HL-60 (cell line): ENCODE measurements at places on chromosomes 7 and 10.

GRCh38 chr10:54843085-54843646 is 42.1 kb upstream of the PCDH15 start:
- no peak for DNase-seq

DNA sequence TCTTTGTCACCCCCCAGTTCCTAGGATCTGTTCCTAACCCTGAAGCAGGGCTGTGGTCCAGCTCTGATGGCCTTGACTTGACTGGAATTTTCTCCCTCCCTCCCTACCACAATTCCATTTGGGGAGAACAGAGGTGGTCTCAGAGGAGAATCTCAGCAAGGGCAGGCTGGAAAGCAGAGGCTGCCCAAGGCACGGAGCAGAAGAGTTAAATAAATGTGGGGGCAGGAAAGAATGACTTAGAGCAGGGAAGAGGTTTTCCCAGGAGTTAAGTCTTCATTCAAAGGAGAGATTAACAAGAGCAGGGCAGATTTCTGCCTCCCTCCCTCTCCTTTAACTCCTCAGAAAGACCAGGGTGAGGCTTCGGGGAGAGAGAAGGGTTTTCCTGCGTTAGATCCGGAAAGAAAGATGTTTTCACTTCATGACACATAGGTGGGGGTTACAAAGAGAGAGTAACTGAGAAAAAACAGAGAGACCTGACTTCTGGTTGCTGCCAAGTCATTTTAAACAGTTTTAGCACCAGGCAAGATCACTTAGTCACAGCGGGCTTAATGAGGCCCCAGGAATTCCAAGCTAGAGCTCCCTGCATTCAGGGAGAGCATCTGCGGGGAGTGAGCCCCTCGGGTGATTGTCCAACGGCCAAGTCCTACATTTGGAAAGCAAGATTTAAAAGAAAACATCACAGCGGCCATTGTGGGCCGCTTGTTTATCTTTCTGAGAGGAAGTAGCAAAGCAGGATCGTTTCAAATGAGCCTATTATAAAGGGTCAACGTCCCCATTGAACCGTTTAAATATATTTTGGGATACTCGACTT is 78.7 kb downstream of the ARHGAP22 start:
- no peak for DNase-seq

GRCh38 chr10:24969841-24970281 is 17.5 kb upstream of the PRTFDC1 start:
- DNase-seq: no peak

- no peak for DNase-seq
Measured at GRCh38 chr7:25314731-25315267, 86.5 kb upstream of the NPVF start.

- no peak for DNase-seq
Measured at GRCh38 chr10:94036766-94037033, 43.0 kb downstream of the PLCE1 start.

DNA sequence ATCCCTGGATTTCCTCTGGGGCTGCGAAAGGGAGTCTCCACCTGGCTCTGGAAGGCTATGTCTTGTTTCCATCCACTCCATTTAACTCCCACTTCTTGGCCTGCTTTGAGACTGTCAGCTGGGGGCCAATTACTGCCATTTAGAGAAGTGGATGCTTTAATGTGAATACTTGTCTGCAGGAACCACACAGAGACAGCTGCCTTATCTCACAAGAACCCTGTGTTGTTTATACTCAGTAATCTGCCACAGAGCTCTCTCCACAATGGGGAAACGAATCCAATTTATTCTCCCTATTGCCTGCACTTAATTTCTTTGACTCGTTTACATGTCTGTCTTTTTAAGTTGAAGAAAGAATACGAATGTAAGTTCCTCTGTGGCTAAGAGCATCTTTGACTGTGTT is 787.0 kb upstream of the C7orf33 start:
- DNase-seq: no peak

DNA sequence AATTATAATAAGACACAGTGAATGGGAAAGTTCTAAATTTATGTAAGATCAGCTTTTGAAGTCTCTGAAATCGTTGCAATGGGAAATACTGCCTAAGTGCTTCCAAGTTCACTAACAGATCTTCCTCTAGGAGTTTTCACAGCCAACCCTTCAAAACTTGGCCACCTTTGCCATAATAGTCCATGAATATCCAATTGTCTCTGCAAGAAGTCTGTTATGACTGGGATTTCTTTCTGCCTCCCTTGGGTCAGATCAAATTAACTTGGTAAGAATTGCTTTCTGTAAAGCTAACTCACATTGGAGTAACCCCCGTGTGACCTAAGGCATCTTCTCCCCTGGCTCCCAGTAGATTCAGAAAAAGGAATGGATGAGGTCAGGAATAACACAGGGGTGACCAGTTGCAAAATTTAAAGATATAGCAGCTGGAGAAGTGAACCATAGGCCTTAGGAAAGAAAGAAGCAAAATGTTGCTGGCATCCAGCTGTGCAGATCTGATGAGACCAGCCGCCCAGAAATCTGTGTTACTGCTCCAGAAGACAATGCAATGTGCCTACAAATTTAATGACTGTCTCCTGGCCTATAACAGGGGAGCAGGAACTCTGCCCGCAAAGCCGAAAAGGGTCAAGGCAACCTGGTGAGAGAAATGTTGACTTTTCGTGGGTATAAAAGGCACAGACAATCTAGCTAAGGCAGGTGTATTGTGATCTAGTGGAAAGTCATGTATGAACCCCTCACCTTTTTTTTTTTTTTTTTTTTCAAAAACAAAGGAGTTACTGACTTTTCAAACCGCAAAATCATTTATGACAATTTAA is 7.5 kb upstream of the OPTN start:
- no peak for DNase-seq

DNA sequence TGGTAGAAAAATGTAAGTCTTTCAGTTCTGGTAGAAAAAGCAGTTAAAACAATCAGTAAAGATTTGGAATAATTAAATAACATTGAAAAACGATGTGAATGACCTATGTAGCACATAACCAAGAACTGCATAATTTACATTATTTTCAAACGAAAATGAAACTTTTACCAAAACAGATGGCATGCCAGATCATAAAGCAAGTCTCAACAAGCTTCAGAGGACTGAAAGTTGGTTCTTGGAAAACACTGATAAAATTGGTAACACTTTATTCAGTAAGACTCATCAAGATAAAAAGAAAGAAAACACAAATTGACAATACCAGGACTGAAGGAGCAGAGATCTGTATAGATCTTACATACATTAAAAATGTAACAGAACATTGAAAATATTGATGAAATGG is 92.8 kb downstream of the VIPR2 start:
- no peak for DNase-seq

- DNase-seq: no peak
Measured at GRCh38 chr10:78375854-78376785, 342.5 kb downstream of the RPS24 start.

DNA sequence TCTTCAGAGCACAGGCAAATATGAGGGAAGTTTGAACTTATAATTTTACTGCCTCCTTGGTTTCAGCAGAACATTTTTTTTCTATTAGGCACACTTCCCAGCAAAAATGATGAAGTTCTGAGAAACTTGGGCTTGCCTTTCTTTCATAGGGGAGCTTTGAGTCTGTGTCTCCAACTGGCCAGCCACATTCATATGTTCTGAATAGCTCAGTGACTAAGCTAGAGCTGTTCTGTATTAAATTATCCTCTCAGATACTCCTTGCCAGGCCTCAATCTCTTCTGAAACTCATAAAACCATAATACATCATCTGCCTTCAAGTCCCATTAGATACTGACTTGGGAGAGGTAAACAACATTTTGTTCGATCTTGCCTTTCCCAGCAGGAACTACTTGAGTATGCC is 476.5 kb downstream of the GPAM start:
- DNase-seq: no peak

- no peak for DNase-seq
Measured at GRCh38 chr7:29572558-29572957, 8.9 kb downstream of the PRR15 start.

DNA sequence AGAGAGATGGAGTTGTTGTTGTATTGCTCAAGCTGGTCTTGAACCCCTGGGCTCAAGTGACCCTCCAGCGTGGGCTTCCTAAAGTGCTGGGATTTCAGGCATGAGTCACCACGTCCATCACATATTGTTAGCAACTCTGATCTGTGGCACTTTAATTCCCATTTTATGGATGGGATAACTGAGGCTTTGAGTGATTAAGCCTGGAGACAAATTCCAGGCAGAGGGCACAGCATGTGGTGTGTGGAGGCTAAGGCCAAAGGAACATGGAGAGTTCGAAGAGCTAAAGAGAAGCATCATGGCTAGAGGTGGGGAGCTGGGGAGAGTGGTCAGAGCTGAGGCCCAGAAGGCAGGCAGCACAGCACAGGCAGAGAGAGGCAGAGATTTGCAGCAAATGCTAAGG is 458.4 kb downstream of the XPNPEP1 start:
- no peak for DNase-seq

DNA sequence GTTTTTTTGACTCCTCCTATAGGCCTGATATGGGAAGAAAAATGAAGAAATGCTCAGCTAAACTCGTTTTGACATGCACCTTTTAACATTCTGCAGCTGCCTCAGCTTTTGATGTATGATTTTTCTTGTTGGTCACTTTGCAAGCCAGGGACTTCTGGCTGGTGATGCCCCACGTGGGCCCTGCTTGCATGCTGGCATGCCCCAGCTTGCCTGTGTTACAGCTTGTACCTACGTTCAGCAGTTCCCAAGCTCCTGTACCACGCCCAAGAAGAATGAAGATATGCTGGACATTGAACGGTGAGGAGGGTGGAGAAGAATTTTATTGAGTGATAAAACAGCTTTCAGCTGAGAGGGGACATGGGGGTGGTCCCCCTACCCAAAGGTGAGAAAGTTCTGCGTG is 245.6 kb upstream of the FZD8 start:
- DNase-seq: no peak

GRCh38 chr7:43481902-43482678 is 100.8 kb upstream of the STK17A start:
- DNase-seq: no peak

GRCh38 chr10:33229949-33230267 is 104.6 kb downstream of the NRP1 start:
- DNase-seq: no peak

DNA sequence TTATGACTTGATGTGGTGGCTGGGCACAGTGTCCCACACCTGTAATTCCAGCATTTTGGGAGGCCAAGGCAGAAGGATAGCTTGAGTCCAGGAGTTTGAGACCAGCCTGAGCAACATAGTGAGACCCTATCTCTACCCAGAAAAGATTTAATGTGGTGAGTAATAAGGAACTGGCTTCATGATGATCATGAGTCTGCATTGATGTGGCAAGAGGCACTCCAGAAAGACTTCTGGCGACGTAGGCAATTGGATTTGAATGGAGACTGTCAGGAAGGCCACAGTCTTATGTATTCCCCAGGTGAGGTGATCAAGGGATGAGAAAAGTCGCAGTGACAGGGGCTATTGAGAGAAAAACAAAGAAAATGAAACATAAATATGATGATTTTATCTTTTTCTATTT is 138.0 kb downstream of the CACNB2 start:
- no peak for DNase-seq

DNA sequence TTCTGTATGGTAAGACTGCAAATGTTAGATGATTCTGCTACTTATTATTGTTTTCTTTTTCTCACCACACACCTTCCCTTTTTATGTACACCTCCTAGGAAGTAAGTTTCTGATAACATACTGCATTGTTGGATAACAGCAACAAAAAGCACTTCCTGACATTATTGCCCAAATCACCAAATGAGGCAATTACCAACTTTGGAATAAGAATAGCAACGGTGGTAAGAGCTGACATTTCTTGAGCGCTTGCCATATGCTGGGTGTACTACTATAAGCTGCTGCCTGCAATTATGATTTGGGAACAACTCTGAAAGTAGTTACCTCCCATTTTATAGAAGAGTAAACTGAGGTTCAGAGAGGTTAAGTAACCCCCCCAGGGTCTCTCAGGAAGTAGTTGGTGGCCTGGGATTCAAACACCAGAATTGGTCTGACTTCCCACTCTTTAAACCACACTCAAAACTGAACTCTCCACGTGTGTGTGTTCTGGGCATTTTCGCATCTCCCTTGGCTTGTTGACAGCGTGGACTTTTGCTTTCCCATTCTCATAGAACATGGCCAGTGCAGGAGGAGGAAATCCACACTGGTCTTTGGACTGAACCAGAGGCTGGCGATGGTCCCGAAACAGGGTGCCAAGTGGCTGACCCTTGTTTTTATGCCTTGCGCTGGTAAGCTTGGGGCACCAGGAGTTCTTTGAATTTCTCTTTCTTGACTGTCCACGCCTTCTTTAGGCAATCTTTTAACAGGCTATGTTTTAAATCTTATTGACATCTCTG is 71.4 kb downstream of the TCF7L2 start:
- no peak for DNase-seq

GRCh38 chr7:132767378-132767777 is 191.1 kb upstream of the PLXNA4 start:
- DNase-seq: no peak

DNA sequence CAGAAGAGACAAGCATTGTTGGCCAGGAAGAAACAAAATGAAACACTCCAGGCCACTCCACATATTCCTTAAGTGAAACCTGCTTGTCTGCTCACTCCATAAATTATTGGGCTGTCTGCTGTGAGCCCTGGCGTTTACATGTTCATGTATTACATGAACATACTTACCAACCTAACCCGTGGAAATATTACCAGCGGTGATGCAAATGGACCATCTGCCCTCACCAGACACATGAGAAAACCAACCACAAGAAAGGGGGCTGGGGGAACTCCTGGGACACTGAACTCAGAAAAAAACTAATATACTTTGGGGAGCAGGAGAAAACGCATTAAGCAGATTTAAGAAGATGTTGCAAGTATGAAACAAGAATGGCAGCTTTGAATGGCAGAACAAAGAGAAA is 731.2 kb upstream of the IGFBP3 start:
- DNase-seq: no peak

DNA sequence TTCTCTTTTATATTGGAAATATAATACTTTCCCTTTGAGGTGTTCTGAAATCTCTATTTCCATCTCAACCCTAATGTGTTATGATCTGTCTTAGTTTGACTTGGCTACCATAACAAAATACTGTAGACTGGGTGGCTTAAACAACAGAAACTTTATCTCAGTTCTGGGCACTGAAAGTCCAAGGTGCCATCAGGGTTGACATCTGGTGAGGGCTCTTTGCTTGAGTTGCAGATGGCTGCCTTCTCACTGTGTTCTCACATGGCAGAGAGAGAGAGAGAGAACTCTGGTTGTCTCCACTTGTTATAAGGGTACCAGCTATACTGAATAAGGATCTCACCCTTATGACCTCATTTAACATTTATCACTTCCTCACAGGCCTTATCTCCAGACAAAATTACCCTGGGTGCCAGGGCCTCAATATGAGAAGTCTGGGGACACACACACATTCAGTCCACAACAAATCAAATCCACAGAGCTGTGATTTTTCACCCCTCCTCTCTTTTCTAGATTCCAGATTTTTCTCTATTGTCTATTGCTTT is 104.5 kb downstream of the SRI start:
- no peak for DNase-seq

DNA sequence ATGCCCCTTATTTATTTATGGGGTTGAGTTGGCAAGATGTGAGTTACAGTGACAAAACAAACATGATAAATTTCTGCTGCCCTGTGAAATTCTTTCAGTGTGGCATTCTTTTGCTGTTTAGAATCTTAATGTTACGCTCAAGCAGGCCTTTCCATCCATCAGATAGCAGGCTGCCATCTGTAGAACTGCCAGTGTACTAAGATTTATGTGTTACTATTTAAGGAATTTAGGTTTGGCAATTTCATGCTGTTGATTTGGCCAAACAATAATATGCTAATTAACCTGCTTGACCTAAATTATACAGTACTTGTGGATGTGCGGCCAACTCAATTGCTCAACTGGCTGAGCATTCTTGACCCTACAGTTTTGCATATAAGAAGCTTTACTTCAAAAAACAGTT is 477.7 kb upstream of the TPK1 start:
- DNase-seq: no peak

- DNase-seq: no peak
Measured at GRCh38 chr10:114399576-114399975, 4.7 kb downstream of the AFAP1L2 start.
